ENCODE measurements at places on chromosomes 16 and 17.

DNA sequence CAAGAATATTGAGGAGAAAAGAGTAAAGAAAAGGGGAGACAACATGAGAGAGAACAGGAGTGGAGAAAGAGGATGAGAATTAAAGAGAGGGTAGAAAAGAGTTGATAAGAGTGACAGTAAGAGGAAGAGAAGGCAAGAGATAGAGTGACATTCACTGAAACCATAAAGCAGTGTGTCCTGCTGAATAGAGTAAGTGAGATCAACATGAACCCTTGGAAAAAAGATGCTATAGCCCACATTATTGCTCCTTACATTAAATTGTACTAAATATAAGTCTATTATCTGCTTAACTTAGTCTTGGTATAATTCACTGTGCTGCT is 489.5 kb downstream of the SHISA9 start:
- DNase-seq = no peak

GRCh38 chr17:31457391-31458234 is 66.1 kb downstream of the RAB11FIP4 start:
- no peak for DNase-seq

- DNase-seq = no peak
These were observed 48.2 kb downstream of the KCNJ2 start for GRCh38 chr17:70217571-70217970.

GRCh38 chr16:12113523-12114345 is 137.2 kb downstream of the SNX29 start:
- DNase-seq = no peak

DNA sequence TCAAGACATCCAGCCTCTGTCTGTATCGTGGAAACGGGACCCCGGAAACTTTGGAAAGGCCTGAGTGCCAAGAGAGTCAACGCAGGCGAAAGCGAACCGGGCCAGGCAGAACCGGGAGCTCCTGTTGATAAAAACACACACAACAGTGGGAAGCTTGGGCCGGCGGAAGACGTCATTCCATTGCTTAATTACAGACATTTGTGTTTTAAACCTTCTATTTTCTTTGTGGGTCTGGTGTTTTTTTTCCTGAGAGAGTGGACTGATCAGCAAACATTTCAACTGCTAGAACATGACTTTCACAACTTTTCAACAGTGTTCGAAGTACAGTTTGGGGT is 878 bp upstream of the RNF157 start:
- no peak for DNase-seq

- DNase-seq = no peak
These were observed 39.3 kb upstream of the GNG13 start for GRCh38 chr16:839643-840408.

DNA sequence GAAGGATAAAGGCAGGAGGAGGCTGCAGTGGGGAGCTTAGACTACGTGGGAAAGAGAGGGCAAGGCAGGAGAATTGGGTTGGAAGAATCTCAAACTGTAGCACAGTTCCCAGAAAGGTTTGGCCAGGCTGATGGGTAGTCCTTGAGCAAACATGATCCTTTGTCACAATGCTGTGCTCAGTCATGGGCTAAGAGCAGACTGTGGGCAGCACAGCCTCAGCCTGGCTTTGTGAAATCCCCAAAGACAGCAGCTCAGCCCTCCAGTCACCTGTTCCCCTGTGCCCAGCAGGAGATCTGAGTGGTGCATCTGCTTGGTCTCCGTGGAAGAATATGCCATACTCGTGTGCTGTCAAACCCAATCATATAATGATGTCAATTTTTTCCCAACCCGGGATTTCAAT is 10.6 kb upstream of the ENGASE start:
- no peak for DNase-seq

GRCh38 chr16:74556375-74556922 is 50.5 kb downstream of the GLG1 start:
- no peak for DNase-seq

GRCh38 chr16:11224096-11224893 is 31.7 kb downstream of the SOCS1 start:
- no peak for DNase-seq

GRCh38 chr17:47701608-47702007 is 7.6 kb downstream of the TBKBP1 start:
- DNase-seq = no peak

DNA sequence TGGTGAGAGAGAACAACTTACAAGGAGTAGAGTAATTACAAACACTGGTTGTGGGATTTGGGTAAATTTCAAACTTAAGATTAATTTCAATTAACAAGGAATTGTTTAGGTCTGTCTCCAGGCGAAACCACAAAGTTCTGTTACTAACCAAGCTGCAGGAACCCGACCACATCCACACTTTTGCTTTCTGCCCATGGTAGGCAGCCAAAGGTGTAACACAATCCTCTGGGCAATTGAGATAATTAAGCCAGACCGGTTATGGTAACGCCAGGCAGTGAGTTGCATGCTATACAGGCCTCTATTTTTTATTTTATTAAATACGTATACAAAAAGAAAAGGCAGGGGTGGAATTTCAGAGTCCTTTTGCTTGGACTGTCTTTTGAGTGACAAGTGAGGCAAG is 12.0 kb downstream of the KCNJ2 start:
- DNase-seq = no peak

DNA sequence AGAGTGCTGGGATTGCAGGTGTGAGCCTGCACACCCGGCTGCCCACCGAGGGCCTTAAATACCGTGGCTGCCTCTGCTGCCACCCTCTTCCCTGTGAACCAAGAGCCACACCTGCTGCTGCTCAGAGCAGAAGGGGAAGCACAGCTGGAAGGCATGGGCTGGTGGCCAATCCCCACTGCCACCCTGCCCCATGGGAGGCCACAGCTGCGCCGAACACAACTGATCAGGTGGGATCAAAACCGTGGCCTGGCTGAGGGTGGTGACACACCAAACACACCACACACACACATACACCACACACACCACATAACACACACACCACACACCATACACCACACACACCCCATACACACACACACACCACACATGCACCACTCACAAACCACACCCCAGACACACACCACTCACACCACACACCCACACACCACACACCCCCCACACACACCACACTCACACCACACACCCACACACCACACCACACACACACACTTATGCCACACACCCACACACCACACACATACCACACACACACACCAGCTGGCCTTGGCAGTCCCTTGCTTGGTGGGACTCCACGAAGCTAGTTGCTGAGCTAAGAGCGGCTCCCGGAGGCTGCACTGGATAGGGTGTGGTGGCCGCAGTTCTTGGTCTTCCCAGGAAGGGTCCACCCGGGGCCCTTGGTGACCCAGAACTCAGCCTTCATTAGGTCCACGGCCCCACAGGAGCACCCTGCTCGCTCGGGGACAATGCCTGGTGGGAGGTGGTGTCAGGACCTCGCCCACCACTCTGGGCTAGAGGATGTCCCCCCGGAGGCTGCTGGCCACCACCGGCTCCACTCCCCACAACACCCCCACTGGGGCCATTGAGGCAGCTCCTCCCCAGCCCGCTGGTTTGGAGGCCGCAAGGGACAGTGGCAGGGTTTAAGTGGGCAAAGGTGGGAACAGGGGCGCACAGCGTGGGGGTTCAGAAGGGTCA is 14.9 kb downstream of the CEP131 start:
- no peak for DNase-seq

DNA sequence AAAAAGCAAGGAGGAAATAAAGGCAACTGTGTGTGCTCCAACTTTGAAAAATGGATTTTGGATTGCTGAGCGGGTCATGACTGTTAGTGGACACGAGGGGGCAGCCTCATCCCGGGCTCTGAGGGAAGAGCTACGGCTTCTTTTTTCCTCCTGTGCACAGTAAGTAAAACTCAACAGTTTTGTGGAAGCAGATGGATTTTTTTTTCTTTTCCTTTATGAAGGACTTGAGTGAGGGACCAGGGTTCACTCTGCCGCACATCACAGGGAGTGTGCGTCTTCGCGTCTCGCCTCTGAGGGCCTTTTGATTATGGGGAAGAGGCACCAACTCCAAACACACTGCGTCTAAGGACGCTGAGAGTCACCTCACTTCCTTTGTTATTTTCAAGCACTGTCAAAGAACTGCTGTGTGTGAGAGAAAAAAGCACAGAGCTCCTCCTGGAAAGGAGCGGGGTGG is 80.3 kb upstream of the GOT2 start:
- DNase-seq = no peak

DNA sequence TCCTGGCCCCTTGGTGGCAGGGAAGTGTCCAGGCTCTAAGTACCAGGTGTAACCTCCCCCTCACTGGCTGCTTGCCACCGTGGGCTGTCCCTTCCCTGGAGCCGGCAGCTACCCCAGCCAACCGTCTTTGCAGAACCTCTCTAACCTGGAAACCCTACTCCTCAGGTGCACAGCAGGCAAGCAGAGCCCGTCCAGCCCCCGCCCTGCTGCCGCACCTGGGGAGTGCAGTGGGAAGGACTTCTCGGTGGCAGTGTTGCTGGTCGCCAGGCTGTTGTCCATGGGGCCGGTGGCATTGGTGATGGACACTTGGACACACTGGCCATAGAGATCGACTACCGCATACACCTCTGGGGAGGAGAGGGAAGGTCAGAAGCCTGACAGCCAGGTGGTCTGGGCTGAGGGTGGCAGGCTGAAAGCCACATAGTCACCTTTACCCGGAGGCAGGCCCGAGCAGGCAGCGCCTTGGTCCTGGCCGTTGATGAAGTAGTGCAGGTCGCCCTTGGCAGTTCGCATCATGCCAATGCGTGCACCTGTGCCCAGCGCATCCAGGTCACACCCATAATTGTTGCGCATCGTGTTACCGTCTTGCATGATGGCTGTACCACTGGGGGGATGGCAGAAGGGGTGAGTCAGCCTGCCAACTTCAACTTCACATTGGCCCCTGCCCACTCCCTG is 6.5 kb downstream of the NEURL4 start:
- DNase-seq = no peak

DNA sequence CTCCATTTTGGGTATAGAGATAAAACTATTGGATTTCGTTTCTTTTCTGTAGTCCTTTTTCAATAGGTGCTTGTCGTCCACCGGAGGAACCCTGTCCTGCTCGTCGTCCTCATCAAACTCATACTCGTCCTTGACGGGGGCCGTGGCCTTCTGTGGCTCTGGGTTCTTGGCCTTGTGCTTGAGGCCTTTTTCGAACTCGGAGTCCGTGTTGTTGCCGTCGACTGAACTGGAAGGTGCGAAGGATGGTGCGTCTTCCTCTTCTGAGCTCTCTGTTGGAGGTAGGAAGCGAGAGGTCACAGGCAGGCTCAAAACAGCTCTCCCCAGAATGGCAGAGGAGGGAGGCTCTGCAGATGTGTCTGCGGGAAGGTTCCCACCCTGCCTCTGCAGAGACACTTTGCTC is 67.9 kb downstream of the ZNF778 start:
- no peak for DNase-seq

DNA sequence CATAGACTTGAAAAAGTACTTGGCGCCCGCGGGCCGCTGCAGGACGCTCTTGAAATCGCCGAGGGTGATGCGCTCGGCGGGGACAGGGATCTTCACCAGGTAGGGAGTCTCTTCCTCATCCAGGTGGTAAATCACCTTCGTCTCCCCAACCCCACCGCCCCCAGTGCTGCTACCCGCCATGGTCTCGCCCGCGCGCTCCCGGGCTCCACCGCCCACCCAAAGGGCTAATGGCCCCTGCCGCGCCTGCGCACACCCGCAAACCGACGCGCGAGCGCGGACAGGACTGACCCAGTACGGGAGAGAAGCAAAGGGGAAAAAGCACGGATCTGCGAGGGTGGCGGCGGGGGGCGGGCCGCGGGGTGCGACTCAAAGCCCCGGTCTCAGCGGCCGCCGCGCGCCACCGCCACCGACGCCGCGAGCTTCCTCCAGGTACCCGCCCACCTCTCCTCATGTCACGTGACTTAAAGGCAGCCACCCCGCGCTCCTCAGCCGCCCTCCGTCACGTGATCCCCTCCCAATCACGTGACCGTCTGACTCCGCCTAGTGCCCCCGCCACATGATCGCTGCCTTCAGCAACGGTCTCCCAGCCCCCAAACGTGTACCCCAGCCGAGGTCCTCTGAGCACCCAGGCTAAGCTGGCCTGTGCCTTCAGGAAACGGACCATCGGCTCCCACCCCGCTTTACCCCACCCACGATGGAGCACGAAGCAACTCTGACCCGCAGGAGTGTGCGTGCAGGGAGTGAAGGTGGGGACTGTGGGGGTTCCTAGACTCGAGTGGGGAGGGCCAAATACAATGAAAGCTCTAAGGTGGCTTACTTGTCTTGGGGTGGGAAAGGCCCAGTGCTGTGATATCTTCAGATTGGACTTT is at the start of gene DVL2:
Gene DVL2, minus strand, starts transcription at position 435 of the 869 bp plus-strand sequence. Its CDS starts 255 bp downstream, at position 180.
- DNase-seq = peak; percentile 96

GRCh38 chr17:40538936-40539705 is 26.2 kb downstream of the CCR7 start:
- no peak for DNase-seq

DNA sequence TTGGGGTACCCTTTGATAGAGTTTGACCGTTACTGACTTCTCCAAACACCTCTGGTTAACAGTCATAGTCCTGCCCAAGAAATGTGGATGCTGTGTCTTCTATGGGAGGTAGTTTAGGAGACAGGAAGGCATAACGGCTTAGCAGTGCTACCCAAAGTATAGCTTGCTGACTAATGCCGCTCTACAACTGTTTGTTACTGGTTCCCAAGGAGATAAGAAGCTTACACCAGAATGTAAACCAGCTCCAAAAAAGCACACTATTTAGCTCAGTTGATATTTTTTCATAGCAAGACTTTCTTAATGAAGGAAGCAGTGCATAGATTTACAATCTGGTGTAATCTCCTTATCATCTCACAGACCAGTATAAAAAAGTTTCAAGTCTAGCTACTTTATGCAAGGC is 95.7 kb downstream of the HS3ST3B1 start:
- DNase-seq = no peak

- no peak for DNase-seq
These were observed 92.5 kb downstream of the MAP2K4 start for GRCh38 chr17:12113156-12113555.

GRCh38 chr17:3695723-3696411 is at the start of gene P2RX5:
Gene P2RX5 (minus strand): TSS chr17:3696155. CDS start chr17:3696005, 150 bp downstream.
- no peak for DNase-seq

- DNase-seq = no peak
These were observed 6.1 kb downstream of the TBX21 start for GRCh38 chr17:47739150-47739549.

GRCh38 chr17:31488264-31488981 is 96.9 kb downstream of the RAB11FIP4 start:
- no peak for DNase-seq

DNA sequence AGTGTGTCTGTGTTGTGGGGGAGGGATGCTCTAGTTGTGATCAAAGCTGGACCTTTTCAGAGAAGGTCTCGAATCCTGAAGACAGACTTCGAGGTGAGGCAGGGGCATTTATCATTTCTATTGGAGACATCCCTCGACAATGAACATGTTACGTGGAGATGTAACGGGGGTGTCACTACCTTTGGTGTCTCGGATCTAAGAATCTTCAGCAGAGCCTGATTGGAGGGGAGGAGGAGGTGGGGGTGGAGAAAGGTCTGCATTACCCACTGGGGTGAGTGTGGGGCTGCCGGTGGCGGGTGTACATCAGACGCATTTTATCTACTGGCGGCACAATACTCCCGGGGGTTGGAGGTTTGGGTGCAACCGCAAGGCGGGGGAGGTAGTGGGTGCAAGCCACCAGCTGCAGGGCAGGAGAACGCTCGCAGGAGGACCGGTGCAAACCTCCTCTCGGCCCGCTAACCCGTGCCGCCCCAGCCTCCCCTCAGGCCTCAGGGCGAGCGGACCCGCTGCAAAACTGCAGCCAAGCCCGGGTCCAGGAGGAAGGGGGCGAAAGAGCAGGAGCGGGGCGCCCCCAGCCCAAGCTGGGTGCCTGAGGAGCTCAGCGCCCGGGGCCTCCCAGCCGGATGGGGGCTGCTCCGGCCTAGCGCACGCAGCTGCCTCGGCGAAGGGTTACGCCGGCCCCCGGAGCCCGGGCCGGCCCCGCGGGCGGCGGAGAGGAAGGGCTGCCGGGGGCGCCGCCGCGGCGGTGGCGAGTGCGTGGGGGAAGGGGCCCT is 735 bp downstream of the ZNF652 start:
- DNase-seq = no peak
